Cardiac muscle cell (in vitro differentiated cells and primary cell): ENCODE measurements at places on chromosomes 12 and 14. TPM values are rescaled to one million over a fixed set of nuclear protein-coding genes. Genes with fewer than 3 reads are reported as not detected.

NRIP2 gene
- not detected in 2 replicates for total RNA-seq

NID2 gene
- total RNA-seq = 275 and 538 TPM in 2 replicates

SERPINA4 gene
- total RNA-seq = not detected in 2 replicates

MANSC1 gene
- total RNA-seq = 1.8 and 2.6 TPM in 2 replicates

IL23A gene
- 0.63 TPM in 1 of 2 replicates, not detected in the other for total RNA-seq

GPR84 gene
- 0.09 TPM in 1 of 2 replicates, not detected in the other for total RNA-seq

IAPP gene
- total RNA-seq = 0.09 and 0.14 TPM in 2 replicates

CLEC6A gene
- total RNA-seq = 0.21 TPM in 1 of 2 replicates, not detected in the other

TEX22 gene
- 2.5 and 3.7 TPM in 2 replicates for total RNA-seq

MMP19 gene
- 0.39 TPM in 1 of 2 replicates, not detected in the other for total RNA-seq

PLEKHH1 gene
- total RNA-seq = 14.8 and 29.9 TPM in 2 replicates

ACSM4 gene
- not detected in 2 replicates for total RNA-seq

SLC38A4 gene
- 0.09 and 0.21 TPM in 2 replicates for total RNA-seq

SIX4 gene
- 11.7 and 25.0 TPM in 2 replicates for total RNA-seq

LRP1-AS gene
- total RNA-seq = not detected in 2 replicates

FCF1 gene
- total RNA-seq = 21.9 and 23.9 TPM in 2 replicates

NRDE2 gene
- total RNA-seq = 6.8 and 13.1 TPM in 2 replicates

HOXC11 gene
- not detected in 2 replicates for total RNA-seq

DNA sequence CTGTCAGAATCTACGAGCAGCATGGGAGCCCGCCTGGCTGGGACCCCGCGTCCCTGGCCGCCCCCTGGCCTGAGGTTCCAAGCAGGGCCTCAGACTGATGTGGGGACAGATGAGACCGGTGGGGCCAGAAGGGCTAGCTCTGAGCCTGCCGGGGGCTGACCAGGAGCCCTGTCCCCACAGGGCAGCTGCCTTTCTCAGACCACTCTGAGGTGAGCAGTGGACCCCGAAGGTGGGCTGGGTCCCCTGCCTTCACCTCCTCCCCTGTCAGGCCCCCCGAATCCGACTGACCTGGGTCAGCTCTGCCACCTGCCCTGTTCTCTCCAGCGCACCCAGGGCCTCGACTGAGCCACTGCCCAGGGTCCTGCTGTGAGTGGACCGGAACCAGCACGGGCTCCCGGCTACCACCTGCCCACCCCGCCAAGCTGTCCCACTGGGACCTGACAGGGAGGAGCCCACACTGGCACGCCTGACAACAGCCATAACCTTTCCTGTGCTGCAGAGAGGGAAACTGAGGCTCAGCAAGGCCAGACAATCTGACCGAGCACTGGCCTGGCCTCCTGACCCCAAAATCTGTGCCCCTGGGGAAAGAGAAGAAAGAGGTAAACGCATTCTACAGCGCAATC, 29.7 kb upstream of the TMEM179 start:
- no peak for DNase-seq

DNA sequence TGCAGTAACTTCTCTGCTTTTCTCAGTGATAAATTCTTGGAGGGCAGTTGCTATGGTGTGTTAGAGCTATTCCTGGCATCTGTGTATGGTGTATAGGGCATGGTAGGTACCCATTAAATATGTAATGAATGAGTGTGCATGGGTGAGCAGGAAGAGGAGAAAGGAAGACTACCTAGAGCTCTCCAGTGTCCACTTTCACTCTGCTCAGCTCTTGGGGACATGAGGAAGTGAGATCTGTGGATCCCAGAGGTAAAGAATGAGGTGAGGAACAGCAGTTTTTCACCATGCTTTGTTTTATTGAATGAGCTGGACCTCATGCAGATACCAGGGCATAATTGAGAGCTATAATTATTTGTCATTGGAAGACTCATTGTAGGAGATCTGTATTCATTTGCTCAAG, 444.8 kb upstream of the RGS6 start:
- no peak for DNase-seq

- DNase-seq = peak; percentile 51
Measured at GRCh38 chr12:47736877-47737676, 11.8 kb upstream of the ENDOU start.

- no peak for DNase-seq
Measured at GRCh38 chr14:78764645-78765044, 594.5 kb downstream of the NRXN3 start.

DNA sequence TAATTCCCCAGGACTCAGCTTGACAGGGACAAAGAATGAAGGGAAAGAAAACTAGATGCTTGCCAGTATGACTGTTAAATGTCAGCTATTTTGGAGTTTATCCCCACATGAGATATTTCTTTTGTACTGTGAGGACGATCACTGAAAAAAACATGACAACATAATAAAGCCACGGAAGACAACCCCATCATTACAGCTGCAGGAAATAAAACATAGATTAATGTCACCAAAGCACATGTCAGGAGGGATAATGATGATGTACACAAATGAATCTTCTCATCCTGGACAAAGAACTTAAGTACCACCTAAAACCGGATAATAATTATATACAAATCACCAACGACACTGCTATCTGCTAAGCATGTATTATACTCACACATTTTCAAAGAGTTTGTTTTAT, 84.6 kb upstream of the GRIP1 start:
- no peak for DNase-seq

DNA sequence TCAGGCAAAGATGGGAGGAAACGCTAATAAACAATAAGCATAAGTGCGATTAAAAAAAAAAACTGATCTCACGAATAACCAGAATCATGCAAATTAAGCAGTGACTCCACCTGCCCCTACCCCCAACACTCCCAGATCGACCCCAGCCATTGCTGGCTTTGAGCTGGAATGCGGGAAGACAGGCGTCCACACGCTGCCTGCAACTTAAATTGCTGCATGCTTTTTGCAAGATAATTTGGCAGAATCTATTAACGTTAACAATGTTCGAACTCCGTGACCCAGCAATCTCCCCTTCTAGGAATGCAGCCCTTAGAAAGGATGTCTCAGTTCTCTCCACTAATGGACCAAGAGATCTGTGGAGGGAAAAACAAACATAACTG, 935 bp upstream of the CKB start:
- no peak for DNase-seq

GRCh38 chr14:72444701-72445100, 449.2 kb downstream of the DPF3 start:
- DNase-seq = no peak

GRCh38 chr12:66668311-66668710, 10.6 kb downstream of the GRIP1 start:
- no peak for DNase-seq

- DNase-seq = no peak
Measured at GRCh38 chr14:99596071-99596627, 7.9 kb downstream of the CCDC85C start.

- DNase-seq = peak; percentile 69
Measured at GRCh38 chr14:92690171-92691011, 58.0 kb downstream of the LGMN start.

DNA sequence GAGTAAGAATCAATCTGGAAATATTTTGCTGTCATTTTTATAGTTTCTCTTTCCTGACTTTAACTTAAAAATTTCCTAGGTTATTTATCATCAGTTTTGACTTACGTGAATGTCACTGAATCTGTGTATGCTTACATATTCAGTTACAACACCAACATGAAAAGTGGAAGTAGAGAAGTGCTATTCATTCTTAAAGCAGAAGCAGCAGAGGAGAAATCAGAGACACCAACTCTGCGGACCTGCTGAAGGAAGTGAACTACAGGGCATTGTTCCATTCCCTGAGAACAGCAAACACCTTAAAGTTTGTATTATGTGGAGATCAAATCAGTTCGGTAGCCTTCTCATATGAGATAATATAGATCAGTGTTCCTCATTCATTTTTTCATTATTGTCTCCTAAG, 34.1 kb downstream of the RAD51B start:
- DNase-seq = no peak

DNA sequence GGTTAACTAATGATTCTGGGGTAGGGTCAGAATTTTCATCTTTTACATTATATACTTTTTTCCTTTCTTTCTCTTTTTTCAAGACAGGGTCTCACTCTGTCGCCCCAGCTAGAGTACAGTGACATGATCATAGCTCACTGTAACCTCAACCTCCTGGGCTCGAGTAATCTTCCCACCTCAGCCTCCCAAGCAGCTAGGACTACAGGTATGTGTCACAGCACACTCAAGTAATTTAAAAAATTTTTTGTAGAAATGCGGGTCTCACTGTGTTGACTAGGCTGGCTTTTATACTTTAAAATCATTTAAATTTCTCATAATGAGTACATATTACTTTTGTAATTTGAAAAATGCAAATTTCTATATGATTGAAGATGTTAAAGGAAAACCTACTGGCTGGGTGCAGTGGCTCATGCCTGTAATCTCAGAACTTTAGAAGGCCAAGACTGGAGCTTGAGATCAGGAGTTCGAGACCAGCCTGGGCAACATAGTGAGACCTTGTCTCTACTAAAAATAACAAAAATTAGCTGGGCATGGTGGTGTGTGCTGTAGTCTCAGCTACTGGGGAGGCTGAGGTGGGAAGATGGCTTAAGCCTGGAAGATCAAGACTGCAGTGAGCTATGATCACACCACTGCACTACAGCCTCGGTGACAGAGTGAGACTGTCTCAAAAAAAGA, 25.7 kb downstream of the R3HDM2 start:
- DNase-seq = no peak

DNA sequence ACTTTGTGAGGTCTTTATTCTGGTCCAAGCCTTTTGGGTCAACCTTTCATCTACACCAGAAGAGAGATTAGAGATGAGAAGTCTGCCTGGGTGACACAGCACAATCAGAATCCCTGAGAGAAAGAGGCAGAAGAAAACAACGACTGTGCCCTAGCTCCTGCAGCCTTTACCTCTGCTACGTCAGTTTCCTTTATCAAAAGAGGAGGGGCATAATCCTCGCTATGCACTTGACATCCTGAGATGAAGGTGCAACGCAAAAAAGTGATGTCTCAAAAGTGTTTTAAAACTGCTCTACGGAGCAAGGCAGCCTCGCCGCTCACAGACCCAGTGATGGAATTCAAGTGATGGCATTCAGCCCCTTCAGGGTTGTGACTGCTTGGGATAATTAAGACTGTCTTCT, 21.7 kb downstream of the ZDHHC22 start:
- DNase-seq = no peak

DNA sequence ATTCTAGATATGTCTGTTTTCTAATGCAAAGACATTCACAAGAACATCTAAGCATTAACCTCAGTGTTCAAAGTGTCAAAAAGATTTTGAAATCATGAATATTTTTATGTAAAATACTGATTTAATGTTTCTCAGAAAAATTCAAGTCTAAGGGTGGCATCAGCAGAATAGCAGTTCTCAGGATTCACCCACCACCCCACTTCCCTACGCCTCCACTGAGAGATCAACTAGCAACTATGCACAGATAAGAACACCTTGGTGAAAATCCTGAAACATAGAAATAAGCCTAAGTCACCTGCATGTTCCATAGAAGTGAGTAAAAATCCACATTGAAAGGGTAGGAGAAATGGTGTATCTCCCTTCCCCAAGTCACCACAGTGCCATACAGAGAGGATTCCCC, 40.9 kb upstream of the RHOJ start:
- DNase-seq = no peak

- no peak for DNase-seq
Measured at GRCh38 chr12:128789356-128789929, 34.3 kb downstream of the SLC15A4 start.

DNA sequence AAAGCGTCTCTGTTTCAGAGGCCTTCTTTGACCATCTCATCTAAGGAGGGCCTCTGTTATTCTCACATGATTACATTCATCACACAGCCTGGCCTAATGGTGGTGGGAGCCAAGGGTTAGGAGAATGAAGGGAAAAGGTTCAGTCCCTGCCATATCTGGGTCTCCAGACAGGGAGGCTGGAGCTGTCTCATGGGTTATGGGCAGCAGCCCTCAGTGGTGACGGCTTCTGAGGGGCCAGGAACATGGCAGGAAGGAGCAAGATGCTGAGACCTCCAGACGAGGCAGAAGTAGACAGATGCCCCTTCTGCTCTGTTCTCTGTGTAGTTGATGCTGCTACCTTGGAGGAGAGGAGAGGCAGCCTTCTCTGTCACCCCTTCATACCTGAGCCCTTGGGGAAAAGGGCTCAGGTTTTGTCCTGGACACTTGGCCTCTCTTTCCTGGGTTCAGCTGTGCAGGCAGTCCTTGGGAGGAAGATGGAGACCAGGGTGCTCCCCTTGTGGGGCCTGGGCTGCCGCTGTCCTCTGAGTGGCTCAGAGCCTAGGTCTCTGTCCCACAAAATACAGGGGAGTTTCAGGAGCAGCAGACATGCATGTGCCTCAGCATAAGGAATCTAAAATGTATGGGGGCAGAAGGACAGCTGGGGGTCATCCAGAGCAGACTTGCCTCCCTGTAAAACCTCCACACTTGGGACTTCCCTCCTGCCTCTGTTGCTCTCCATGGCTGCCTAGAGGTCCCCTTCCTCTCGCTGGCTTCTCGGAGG, 3.6 kb downstream of the IFI27L2 start:
- no peak for DNase-seq

- DNase-seq = no peak
Measured at GRCh38 chr12:25271486-25272098, 20.9 kb upstream of the KRAS start.

DNA sequence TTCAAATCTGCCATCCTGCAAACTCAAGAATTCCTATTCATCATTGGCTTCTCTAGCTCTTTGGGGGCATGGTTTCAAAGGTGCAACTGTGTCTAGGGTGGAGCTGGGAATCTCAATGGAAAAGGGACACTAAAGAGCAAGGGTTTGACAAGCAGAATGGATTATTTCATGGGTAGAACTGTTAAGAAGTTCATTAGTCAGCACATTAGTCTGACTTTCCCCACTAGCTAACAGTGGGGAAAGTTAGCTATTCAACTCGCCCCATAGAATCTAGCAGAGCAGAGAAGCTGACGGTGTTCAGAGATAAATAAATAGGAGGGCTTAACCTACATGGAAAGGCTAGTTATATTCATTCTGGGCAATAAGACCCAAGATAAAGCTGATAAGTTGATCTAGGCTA, 153.9 kb downstream of the EMP1 start:
- DNase-seq = no peak

- no peak for DNase-seq
Measured at GRCh38 chr12:77788231-77789168, 42.2 kb upstream of the NAV3 start.

GRCh38 chr12:129911428-129912049, 7.7 kb upstream of the TMEM132D start:
- DNase-seq = peak; percentile 0

- peak; percentile 20 for DNase-seq
Measured at GRCh38 chr14:50955373-50956043, 11.2 kb upstream of the PYGL start.

GRCh38 chr12:111741235-111741812, 25.4 kb upstream of the ALDH2 start:
- peak; percentile 63 for DNase-seq
